ENCODE measurements at places on chromosomes 7 and 10.
A peak's percentile ranks its signal among the peaks of the same experiment; 100 is the strongest.

DNA sequence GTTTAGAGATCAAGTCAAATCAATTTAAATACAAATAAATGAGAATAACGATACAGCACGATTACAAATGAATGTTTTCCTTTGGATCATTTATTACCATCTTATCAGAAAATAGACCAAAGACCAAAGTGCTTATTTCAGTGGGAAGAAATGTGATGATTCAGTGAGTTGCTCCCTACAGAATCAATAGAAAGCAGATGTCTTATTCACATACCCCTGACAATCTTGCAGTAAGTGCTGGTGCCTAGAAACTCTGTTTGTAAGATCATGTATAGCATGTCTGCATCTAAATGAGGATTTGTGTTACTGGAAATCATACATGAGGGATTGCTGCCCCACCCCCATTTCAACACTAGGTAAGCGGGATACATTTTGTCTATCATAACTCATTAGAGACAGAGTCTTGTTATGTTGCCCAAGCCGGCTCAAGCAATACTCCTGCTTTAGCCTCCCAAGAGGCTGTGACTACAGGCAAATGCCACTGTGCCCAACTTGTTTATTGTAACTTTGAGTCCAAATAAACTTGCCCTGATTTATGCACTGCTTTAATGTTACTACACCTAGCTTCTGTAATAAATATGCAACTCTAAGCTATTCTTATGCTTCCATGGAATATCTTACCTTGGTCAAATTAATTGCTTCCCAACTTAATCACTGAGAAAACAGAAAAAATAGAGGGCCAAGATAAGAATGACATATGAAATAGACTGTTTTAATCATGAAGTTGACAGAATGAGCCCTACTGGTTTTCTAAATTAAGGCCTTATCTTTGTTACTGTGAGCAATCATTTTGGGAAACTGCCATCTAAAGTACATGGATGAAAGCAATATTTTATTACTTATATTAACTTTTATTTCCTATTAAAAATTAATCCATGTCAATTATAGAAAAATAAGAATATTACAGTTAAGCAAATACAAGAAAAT lies 82.5 kb downstream of the AHR start:
- DNase-seq = no peak

DNA sequence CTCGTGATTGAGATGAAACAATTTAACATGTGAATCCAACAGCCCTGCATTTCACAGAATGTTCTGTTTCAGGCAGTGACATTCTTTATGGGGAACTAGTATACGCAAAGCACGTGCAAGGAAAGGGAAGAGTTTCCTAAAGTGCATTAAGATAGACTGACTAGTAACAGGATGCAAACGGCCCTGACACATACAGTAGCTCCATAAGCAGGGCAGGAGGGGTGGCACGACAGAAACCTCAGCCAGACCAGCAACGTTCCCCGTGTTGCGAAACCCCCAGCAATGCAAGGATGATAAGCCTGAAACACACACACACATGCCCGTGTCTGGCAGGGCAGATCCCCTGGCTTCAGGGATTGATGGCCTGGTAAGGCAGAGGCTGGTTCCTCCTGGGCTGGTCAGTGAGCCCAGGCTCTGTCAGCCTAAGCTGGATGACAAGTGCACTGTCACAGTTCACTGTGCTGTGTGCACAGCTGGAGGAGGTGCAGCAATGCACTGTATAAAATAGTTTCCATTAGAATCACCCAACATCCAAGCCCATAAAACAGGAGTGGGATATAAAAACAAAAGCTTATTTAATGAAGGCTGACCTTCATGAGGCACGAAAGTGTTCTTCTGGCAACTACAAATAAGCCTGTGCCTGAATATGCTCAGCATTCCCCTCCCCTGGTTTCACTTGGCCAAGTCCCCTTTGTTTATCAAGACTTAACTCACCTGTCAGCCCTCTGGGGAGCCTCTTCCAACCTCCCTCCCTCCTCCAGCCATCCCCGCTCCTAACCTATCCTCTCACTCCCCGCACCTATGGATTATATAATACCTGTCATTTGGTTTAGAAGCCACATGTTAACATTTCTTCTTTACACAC lies 88.8 kb downstream of the GSAP start:
- no peak for DNase-seq

- peak; percentile 42 for DNase-seq
Measured at GRCh38 chr10:119103903-119104653, at the start of gene DENND10. Gene DENND10 (plus strand): TSS chr10:119104113. CDS start chr10:119104143, 30 bp downstream.

DNA sequence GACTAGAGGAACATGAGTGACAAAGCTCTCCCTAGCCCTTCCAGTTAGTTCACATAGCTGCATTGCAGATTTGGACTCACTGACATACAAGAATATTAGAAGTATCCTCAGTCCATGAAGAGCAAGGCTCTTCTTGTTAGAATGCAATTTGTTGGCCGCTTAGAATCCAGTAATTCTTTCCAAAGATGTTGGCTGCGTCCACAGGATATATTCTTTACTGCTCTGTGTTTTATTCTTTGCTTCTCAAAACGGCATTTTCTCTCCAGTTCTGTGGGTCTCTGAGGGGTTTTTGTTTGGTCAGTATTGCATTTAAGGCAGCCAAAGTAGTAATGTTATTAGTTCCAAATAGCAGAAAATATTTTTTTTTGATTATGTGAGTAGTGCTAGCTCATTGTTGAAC lies 588.6 kb downstream of the DNAJB9 start:
- no peak for DNase-seq

Data from activated T-helper 1 cell treated with anti-CD3 and anti-CD28 coated beads, Interleukin-2, amount 50 U/mL, for 16 hours (primary cell).